Omental fat pad (tissue), 4 donors: ENCODE measurements at places on chromosomes 3 and 15. TPM values are rescaled to one million over a fixed set of nuclear protein-coding genes. Genes with fewer than 3 reads are reported as not detected.

- DNase-seq = no peak
Measured at GRCh38 chr3:25313286-25313685, 114.8 kb upstream of the RARB start.

ZNF620 gene
- total RNA-seq = 4.1 TPM

GP5 gene
- not detected for total RNA-seq

DNA sequence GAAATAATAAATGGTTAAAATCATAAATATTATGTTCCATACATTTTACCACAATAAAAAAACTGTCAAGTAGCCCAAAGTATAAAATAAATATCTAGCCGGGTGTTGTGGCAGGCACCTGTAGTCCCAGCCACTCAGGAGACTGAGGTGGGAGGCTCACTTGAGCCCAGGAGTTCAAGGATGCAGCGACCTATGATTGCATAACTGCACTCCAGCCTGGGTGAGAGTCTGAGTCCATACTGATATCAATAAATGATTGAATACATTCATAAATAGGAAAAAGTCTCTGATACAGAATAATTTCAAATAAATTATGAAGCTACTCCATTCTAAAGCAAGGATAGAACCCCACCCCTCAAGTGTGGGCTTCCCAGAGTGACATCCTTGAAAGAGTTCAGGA lies 68.5 kb upstream of the GATA2 start:
- no peak for DNase-seq

SLC6A11 gene
- total RNA-seq = not detected

DNA sequence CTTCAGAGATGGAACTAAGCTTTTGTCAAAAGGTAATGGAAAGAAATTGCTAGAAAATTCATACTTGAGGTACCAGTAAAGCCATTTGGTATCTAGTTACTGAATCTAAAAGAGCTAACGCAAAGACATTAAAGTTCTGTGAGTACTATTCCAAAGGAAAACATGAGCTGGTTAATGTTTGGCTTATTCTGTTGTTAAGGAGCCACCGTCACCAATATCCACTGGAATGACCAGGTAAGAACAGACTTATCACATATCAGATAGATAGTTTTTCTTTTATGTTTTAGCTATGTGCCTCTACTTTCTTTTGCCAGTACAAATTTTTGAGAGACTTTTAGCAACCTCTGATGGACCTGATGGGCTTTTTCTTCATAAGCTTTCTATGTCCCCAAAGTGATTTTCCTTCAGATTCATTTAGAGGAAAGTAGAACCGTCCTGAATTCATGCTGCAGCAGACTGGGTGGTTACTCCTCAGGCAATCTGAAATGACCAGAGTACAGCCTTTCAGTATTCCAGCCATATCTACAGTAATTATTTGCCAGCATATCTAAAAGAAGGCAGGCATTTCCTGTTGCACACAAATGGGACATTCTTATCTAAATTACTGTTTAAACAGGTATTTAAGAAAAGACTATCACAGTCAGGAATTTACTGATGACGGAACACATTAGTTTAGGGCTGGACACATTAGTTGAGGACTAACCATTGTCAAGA lies 274.1 kb downstream of the MECOM start:
- no peak for DNase-seq

EPHB1 gene
- total RNA-seq = 1.4 TPM

DNA sequence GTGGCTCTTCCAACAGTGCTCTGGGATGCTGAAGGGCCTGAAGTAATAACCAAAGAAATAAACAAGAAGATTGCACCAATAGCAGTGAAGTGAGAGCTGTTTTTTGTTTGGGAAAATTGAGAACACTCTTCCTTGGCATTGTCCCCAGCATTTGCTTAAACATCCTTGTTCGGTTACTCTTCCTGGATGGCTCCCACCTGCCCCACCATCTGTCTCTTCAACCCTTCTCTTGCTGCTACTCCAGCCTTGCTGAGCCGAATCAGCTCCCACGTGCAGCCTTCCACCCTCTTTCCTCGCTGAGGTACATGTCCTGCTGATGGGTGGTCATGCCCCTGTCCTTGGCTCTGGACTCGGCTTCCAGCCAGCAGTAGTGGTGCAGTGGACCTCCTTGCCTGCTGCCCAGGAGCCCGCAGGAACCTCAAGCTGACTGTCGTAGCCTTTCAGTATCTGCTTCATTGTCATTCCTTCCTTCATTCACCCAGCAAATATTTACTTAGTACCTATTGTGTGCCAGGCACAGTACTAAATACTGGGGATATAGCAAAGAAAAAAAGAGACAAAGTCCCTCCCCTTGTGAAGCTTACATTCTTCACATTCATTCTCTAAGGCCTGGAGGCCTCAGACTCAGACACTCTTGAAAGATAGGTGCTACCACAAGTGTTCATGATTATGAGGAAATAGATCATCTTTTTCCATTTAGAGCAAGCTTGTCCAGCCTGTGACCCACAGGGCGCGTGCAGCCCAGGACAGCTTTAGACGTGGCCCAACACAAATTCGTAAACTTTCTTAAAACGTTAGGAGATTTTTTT lies 17.1 kb upstream of the VILL start:
- no peak for DNase-seq

DNA sequence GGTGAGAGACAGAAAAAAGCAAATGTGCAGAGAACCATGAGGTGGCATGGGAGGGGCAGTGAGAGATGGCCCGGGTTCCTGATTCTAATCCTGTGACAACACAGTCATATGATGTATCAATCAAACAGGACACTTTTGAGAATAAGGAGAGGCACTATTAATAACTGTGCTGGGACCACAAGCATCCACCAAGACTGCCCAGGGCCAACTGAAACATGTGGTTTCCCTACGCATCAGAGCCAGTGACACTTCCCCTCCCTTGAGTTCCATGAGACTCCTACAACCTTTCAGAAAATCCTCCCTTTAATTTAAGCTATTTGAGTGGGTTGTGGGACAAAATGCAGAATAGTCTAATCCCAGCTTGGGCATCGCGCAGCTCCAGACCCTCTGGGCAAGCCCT lies 17.4 kb downstream of the SH3BP5 start:
- no peak for DNase-seq

DNA sequence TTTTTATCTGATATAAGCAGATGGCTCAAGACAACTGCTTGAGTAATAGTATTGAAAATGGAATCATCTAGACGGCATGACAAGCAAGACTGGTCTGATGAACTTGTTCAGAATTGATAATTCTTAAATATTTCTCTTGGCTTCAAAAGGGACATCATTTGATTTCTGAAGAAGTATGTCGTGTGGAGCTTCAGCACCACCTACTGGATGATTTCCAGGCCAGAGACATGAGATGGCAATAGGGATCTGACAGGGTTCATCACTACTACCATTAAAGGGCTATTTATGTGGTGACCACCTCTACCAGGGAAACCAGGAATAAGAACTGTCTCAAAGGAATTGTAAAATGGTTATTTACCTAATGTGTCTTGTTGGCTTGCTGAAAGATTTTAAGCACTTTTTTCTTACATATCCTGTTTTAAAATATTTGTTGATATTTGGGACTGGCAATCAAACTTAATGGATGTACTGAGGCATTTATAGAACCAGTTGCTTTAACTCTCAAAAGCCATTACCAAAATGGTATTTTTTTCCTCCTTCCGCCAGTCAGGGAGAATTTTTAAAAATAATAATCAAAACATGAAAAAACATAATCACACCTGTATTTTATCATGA lies 99.5 kb upstream of the FAM98B start:
- peak; percentile 34 for DNase-seq

- no peak for DNase-seq
Measured at GRCh38 chr3:32381922-32382321, 9.7 kb upstream of the CMTM7 start.

DNA sequence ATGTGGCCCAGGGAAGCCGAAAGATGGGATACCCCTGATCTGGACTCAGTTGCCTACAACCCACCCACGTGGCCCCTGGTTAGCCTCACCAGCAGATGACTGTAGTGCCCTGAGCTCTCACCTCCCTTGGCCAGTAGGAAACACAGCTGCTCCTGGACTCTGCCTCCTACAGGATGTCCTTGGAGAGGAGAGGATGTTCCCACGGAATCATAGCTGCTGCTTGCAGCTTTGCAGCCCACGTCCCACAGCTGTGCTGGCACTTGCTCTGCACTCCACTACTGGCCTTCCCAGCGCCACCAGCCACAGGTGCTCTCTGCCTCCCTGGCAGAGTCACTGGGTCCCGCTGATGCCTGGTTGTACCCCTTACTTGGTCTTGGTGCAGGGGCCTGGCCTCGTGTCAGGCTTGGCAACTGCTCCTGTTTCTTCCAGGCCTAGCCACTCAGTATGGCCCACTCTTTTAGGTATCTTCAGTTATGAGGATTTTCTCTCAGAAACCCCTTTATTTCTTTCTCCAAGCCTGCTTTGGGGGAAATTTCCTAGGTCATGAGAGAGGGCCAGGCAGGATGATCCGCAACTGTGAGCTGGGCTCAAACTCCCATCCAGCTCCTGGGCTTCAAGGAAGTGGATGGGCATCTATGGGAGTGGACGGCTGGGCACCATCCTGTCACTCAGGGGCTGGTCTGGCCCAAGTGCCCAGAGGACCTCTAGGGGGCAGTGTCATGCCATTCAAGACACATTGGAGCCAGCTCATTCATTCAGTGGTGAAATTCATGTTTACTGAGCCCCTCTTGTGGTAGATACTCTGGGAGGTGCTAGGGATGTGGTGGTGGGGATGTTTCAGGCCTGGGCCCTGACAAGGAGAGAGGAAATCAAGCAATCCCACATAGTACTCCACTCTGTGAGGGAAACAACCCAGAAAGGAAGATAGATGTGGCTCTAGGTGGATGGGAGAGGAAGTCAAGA lies 16.2 kb upstream of the VILL start:
- no peak for DNase-seq

DNA sequence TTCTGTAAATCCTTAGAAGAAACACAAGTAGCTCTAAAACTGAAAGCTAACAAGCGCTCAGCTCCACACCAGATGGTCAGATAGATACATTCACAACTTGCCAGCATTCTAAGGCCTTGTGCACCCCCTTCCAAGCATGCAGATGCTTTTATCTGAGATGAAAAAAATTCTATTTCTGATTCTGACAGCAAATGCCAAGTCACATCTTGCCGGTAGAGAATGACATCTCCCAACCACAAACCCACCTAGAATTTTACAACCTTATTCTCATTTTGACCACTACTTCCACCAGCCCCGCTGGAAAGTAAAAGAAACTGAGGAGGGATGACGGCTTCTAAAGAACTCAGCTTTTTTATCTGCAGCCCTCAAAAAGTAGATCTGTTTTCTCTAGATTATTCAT lies 57.7 kb downstream of the SUMF1 start:
- no peak for DNase-seq

- DNase-seq = no peak
Measured at GRCh38 chr3:79604681-79605080, 163.1 kb downstream of the ROBO1 start.

RARB gene
- 11.2 TPM for total RNA-seq

DNA sequence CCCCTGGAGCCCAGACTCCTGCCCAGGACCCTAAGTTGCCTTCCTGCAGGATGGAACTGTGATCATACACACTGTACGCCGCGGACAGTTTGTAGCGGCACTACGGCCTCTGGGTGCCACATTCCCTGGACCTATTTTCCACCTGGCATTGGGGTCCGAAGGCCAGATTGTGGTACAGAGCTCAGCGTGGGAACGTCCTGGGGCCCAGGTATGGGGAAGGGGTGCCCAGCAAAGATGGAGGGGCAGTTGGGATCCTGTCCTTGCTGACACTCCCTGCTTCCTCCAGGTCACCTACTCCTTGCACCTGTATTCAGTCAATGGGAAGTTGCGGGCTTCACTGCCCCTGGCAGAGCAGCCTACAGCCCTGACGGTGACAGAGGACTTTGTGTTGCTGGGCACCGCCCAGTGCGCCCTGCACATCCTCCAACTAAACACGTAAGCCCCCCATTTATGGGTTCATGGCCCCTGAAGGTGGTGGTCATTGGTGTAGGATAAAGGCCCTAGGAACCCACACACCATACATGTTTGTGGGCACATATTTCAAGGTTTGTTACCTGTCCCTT lies 28.8 kb downstream of the NBEAL2 start:
- DNase-seq = no peak

GRCh38 chr3:127855246-127855645 lies 32.9 kb upstream of the MGLL start:
- no peak for DNase-seq

DNA sequence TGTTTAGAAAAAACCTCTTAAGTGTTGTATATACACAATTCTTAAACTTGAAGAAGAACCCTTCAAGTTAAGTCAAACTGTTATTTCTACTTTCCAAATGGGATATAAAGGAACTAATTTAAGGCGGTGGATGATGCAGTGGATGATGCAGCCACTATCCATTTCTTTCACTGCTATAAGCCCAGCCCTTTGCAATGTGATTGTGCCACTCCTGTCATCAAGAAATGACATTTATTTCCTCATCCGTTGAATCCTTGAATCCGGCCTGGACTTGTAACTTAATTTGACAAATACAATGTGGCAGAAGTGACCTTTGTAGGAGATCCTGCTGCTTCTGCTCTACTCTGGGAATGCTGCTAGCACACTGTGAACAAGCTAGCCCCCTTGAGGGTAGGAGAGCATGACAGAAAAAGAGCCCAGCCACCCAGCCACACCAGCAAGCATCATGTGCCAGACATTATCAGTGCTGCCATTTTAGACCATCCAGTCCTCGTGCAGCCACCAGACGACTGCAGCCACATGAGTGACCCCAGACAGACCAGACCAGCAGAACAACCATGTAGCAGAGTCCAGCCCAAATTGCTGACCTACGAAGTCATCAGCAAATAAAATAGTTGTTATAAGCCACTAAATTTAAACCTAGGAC lies 47.4 kb downstream of the UACA start:
- no peak for DNase-seq

IGSF10 gene
- 10.3 TPM for total RNA-seq

GOLGA6L26 gene
- total RNA-seq = not detected

CCDC54 gene
- total RNA-seq = not detected

GRCh38 chr3:64188810-64189560 lies 36.3 kb downstream of the PRICKLE2 start:
- DNase-seq = no peak

- no peak for DNase-seq
Measured at GRCh38 chr15:65388306-65389080, 10.7 kb upstream of the IGDCC3 start.

GRCh38 chr15:52710708-52711389 lies 31.7 kb upstream of the ATOSA start:
- DNase-seq = no peak

TNFAIP8L3 gene
- total RNA-seq = 21.7 TPM

DNA sequence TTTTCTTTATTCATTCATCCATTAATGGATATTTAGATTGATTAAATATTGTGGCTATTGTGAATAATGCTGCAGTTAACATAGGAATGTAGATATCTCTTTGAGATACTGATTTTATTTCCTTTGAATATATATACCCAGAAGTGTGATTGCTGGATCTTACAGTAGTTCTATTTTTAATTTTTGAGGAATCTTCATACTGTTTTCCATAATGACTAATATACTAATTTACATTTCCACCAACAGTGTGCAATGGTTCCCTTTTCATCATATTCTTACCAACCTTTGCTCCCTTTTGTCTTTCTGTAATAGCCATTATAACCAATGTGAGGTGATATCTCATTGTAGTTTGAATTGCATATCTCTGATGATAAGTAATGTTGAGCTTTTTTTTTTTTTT lies 106.3 kb downstream of the OTOL1 start:
- DNase-seq = no peak

DNA sequence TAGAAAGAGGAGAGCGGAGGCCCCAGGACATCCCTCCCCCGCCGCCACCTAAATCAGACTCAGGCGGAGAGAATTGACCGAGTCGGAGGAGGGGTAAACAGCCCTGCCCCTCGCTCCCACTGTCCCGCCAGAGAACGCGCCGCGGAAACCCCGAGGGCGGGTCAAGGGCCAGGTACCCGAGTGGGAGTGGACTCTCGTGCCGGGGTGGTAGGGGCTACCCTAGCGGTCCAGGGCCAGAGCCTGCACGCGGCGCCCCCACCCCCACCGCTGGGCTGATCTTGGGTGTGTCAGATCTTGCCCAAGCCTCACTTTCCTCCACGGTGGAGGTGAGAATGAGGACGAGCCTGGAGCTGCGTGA lies 19.0 kb downstream of the SPATA12 start:
- DNase-seq = no peak
